ENCODE measurements at places on chromosomes 11 and 22.

GRCh38 chr11:64918017-64918416, 1.0 kb upstream of the ATG2A start:
- peak; percentile 44 for DNase-seq

DNA sequence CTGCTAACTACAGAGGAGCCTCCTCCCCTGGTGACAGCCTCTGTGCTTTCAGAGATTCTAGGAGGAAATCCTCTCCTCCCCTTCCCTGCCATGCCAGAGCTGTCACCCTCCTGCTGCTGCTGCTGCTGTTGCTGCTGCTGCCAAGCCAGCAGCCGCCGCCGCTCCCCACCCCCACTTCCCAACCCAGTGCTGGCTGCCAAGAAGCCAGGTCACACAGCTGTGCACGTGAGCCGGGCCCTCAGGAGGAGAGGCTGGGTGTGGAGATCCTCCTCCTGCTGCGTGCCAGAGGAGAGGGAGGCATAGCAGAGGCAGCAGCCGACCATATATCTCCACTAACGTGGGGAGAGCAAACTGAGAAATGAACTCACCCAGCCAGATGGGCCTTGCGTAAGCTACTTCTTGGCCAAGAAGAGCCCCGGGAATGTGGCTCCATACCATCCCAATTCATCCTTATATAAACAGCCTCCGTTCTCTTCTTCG, 12.4 kb downstream of the CRY2 start:
- DNase-seq, result peak; percentile 98

GRCh38 chr22:29214232-29214631, 8.5 kb downstream of the EMID1 start:
- no peak for DNase-seq

DNA sequence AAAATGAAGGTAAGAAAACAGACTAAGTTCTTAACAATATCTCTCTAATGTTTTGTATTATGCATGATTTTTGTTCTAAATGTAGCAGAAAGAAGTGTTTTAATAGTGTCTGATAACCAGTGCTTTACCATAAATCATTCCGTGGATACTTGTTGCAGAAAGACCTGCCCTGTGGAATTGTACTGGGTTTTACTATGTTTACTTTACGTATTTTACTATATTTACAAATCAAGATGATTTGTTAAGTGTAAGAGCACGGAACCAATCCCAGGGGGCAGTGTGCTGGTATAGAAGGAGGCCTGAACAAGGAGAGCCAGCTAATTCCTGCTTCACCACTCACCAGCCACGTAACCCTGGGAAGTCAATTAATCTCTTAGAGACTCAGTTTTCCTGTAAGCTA, 1.4 kb downstream of the HTR3B start:
- DNase-seq, result peak; percentile 95

- DNase-seq, result peak; percentile 41
These were observed 269.0 kb downstream of the FAM76B start for GRCh38 chr11:95520369-95521132.

DNA sequence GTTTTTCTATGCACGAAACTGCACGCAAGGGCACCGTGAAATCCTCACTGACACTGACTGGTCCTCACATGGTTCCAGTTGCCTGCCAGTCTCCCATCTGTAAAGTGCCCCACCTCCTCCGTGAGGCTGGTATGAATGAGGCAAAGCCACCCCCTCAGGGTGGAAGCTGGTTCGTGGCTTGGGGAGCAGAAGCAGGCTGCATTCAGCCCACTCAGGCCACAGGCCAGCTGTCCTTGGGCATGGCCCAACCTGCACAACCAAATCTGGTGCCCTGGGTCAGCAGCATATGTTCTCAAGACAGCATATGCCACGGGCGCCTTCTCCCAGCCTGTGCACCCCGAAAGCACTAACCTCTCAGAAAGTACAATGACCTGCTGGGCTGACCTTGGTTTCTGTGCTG, 29.3 kb downstream of the SERPINH1 start:
- DNase-seq, result peak; percentile 18

DNA sequence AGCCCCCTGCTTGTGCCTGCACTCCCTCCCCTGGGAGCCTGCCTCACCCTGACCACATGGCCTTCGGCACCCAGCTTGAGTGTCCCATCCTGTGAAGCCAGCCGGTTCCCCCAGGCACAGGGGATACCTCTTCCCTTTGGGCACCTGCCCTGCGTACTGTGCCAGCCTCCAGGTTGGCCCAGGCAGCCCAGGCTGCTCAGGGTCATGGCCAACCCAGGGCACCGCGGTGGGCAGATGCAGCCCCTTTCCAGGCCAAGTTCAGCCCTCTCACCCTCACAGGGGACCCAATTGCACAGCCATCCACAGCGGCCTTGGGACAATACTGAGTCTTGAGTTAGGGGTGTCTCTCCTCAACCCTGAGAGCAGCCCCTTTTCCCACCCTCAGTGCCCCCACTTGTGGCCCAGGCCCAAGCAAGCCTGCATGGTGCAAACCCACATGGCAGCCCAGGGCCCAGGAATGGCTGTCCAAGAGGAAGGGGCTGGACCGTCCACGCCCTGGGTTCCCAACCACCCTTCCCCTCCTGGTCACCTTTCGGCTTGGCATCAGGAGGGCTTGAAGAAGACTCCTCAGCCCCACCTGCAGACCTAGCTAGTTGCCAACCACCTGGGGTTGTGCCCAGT, 87.7 kb downstream of the CDKN1C start:
- DNase-seq, result no peak

DNA sequence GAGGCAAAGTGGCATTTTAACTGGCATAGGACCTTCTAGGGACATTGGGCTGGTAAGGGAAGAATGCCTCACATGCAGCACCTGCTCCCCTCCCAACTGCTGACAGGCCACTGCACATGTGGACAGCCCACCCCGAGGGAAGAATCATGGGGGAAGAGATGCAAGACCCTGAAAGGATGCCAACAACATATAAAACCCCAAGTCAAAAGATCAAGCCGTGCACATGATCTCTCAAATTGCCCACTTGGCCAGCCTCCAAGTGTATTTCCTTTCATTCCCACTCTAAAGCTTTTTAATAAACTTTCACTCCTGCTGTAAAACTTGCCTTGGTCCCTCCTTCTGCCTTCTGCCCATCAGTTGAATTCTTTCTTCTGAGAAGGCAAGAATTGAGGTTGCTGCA, 947.8 kb upstream of the CCDC90B start:
- peak; percentile 14 for DNase-seq

- peak; percentile 67 for DNase-seq
These were observed 15.2 kb upstream of the TBX1 start for GRCh38 chr22:19745155-19746101.

GRCh38 chr11:107842412-107843100, 16.0 kb downstream of the SLC35F2 start:
- DNase-seq, result no peak

- DNase-seq, result no peak
These were observed 14.3 kb downstream of the NPTXR start for GRCh38 chr22:38829485-38829884.

- no peak for DNase-seq
These were observed 55.8 kb downstream of the NECTIN1 start for GRCh38 chr11:119673052-119673758.

- no peak for DNase-seq
These were observed 201.0 kb downstream of the SNX19 start for GRCh38 chr11:130715085-130715876.

- no peak for DNase-seq
These were observed 710 bp downstream of the ATP5MGL start for GRCh38 chr22:42639541-42640241.
